ENCODE measurements at places on chromosomes 13 and 19.

DNA sequence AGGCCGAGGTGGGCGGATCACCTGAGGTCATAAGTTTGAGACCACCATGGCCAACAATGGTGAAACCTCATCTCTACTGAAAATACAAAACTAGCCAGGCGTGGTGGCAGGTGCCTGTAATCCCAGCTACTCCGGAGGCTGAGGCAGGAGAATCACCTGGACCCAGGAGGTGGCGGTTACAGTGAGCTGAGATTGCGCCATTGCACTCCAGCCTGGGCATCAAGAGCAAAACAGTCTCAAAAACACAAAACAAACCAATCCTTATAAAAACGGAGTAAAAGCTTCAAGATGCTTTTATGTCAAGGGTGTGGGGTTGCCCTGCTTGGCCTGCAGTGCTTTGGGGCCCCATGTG is 7.2 kb downstream of the ACP4 start:
- no peak for ATAC-seq

- no peak for ATAC-seq
Measured at GRCh38 chr13:64640002-64640401, 2590.1 kb downstream of the PCDH9 start.

DNA sequence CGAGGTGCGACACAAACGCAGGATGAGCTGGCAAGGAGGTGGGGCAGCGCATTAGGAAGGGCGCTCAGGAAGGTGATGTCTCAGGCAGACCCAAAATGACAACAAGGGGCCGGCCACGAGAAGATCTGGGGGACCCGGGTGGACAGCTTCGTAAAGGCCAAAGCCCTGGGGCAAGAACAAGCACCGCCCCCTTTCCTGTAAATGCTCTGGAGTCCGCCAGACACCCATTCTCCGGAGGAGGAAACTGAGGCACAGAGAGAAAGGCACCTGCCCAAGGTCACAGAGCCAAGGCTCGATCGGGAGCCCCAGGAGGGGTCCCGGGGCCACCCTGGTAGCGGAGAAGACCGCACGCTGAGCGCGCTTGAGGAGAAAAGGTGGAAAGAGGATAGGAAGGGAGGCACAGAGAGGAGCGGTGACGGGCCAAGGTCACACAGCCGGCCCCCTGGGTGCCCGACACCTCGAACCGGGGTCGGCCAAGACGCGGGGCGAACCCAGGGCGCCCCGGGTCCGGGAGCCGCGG is 571 bp downstream of the SAFB2 start:
- ATAC-seq: no peak

GRCh38 chr19:45424191-45425058 is 708 bp upstream of the ERCC1 start:
- ATAC-seq: peak; percentile 75

DNA sequence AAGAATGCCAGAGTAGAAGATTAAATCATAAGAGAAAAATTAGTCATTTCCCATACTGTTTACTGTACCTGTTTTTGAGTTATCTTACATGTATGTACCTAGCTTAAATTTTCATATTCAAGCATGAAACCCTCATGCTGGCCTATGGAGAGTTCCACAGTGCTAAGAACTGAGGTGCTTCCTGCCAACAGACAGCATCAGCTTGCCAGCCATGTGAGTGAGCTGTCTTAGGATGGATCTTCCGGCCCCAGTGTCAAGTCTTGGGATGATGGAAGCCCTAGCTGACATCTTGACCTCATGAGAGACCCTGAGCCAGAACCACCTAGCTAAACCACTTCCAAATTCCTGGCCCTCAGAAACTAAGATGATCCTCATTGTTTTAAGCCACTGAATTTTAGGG is 90.1 kb downstream of the SERP2 start:
- no peak for ATAC-seq

DNA sequence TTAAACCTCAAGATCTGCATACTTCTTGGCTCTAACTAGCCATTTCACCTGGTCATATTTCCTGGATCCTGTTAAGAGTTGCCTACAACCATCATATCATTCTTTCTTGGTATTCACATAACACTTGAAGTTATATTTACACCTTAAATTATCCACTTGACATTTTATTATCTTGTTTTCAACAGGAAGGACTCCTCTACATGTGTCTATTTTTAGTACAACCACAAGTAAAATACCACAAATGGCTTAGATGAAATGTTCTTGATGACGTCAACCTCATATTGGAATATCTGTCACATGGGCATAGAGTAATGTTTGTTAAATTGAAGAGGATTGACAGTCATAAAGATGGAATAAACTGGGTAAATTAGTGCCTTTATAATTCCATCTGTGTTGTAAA is 9.4 kb downstream of the PCDH20 start:
- ATAC-seq: no peak

DNA sequence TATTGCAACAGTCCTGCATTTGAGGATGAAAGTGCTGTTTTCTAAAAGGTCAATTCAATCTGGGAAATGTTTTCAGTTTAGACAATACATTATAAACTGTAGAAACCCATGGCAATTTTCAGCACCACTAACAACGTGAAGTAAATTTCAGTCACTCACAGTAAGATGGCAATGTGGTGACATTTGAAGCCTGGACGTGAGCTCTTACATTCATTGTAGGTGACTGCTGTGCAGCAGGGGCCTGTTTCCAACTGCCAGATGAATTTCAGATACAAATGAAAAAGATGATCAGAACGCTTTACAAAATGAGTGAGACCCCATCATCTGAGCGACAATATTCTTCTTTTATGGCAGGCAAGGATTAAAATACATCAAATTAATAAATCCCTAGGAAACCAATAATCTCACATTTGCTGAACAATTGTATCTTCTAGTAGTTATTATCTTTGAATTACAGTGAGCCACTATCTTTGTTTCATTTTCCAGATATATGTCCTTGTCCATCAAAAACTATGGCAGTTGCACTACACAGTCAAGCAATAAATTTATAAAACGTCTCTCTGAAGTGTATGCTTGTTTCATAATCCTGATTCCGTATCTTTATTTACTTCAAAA is 1816.8 kb downstream of the OLFM4 start:
- no peak for ATAC-seq

GRCh38 chr19:10566658-10567410 is 1.0 kb upstream of the KRI1 start:
- ATAC-seq: no peak

GRCh38 chr13:102172406-102172805 is 229.4 kb downstream of the FGF14 start:
- no peak for ATAC-seq

DNA sequence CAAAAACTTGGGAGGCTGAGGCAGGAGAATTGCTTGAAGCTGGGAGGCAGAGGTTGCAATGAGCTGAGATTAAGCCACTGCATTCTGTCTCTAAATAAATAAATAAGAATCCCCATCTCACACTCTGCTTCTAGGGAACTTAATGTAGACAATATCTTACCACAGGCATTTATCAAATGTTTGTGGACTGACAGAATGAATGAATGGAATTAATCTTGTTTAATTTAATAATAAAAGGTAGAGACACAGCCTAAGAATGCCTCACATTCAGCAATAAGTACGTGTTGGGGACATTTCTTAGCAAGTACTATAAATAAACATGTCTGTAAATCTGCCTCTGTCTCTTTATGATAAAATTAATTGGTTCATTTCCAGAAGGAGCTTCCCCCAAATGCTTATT is 36.2 kb upstream of the RBM26 start:
- ATAC-seq: no peak
